Activated T-cell treated with anti-CD3 and anti-CD28 coated beads, Interleukin-2, amount 50 U/mL, for 1 hour (primary cell): ENCODE measurements at places on chromosomes 1 and 21.
A peak's percentile ranks its signal among the peaks of the same experiment; 100 is the strongest.

DNA sequence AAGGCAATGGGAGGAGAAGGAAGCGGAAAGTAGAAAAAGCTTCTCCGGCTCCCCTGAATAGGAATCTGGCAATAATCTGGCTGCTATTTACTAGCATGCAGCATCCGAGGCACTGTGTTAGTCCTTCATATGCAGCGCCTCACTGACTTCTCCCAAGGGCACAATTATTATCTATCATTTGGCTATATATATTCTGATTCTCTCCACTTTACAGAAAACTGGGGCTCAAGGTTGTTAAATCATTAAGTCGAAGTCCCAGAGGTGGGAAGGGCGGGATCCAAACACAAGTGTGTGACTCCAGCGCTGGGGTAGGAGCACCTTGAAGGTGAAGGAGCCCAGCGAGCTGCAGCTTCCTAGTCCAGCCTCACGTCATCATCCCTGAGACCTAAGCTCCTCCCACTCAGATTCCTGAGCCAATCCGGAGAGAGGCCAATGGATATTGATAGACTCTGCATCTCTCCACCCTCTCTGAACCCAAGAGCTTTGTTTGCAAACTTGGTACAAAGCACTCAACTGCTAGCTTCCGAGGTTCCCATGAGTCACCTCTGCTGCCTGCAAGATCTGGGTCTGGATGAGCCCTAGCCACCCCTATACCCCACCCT is 16.6 kb upstream of the EYA3 start:
- no peak for DNase-seq

DNA sequence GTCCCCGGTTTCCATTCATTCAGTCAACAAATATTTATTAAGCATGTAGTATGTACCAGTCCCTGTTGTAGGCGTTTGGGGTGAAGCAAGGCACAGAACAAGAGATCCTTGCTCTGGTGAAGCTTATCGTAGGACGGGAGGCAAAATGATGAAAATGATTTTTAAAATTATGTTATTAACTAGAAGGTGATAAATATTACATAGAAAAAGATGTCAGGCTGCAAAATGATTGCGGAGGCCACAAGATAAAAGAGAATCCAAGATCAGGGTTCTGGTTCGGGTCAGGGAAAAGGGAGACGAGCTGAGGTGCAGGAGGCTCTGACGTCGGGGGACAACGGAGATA is 602 bp upstream of the CGN start:
- DNase-seq = no peak

DNA sequence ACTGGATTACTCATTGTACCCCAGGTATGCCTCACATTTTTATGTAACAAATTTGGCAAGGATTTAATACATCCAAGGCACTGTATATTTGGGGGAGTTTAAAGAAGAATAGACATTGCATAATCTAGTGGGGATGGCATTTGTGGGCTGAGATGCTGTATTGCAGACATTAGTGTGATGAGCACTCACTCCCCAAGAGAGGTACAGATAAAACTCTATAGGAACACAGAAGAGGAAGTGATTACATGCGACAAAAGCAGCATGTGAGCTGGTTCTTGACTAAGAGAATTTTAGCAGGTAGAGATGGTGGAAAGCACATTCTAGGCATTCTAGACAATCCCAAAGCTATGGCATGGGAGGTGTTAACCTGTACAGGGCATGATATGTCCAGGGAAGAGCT is 24.2 kb upstream of the CDC14A start:
- DNase-seq = no peak

DNA sequence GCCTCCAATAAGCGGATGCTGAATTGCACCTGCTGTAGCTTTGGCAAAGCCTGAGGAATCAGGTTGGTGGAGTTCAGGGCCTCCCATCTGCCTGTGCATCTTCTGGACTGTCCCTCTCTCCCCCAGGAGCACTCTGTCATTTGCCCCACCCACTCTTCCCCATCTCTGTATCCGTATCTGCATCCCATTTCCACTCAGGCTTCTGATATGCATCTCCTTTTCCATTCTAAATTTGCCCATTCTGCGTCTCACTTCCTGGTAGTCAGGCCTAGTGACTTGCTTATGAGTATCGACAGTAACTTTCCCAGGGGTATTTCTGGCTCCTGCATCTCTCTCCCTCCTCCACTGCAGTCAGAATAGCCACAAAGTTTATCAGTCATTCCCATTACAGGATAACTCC is 15.6 kb downstream of the MR1 start:
- no peak for DNase-seq

- DNase-seq = no peak
Observed at GRCh38 chr1:12384836-12385456, 155.1 kb downstream of the VPS13D start.

DNA sequence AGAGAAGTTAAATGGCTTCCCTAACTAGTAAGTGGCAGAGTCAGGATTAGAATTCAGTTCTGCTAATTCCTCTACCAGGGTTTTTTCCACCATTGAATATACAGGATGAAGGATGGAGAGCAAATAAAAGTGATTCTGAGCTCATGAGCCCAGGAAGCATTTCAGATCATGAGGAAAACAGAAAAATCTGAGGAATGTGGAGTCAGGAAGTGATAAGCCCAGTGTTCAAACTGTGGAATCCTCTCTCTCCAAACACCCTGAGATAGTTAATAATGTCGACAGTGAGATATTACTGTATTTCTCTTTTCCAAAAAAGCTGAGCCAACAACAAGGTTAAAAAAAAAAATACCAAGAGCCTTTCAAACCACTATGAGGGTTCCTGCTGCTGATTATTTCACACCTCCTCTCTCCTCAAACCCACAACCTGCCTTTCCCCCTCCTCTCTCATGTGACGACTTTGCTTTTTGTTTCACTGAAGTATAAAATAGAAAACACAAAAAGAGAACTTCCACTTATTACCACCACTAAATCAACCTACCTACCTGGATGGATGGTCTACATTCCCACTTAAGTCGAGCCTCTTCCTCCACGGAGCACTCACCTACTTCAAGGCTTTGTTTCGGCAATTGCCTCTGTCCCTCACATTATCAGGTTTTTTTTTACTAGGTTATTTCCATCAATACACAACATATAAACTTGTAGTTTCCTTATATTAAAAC is 8.9 kb downstream of the SLAMF1 start:
- DNase-seq = no peak

DNA sequence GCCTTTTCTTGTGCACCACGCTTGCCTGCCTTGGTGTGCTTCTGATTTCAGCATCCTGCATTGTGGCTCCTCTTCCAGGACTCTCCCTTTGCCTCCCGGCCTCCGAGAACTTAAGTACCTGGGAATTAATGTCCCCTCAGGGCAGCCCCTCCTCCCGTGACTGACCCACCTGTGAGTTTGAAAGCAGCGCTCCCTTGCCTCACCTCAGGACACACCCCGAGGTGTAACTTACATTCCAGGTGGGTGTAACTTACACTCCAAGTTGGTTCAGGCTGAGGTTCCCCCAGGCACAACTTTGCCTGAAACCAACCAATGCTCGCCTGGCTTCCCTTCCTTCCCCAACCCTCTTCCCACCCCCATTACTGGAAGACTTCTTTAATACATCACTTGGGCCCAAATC is 161.4 kb downstream of the KAZN start:
- DNase-seq = no peak

DNA sequence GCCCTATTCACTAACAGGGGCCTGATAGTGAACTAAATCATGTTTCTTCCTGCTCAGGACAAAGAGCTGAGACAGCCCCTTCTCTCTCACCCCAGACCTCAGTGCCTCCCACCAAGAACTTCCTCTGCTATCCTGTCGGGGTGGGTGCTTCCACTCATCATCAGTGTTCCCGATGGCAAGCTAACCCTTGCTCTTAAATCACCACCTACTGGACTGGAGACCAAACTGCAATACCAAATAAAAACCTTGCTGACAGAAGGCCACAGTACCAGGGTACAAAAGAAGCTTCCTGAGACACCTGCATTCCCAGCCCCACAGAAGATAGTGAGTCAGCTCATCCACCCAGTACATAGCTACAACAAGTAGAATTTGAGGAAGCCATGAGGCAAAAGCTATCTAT is 799.5 kb downstream of the LTN1 start:
- no peak for DNase-seq

GRCh38 chr1:209150114-209150513 is 433.4 kb upstream of the CAMK1G start:
- DNase-seq = no peak

- DNase-seq = no peak
Observed at GRCh38 chr1:117928881-117929342, 509 bp downstream of the GDAP2 start.

DNA sequence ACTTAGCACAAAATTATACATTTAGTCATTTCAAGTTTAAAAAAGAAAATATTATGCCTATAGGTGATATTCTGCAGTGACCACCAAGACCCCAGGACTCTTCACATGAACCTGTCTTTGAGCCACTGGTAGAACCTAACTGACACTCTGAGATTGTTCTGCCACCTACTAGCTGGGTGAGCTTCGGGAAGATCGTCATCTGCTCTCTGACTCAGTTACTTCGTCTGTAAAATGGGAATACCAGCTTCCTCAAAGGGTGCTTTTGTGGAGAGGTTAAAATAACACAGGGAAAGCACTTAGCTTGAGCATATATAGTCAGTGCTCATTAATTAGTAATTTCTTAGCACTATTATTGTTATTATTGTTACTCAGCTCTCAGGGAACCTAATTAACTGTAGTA is 228.5 kb upstream of the JUN start:
- no peak for DNase-seq

GRCh38 chr1:232690285-232690935 is 60.5 kb upstream of the SIPA1L2 start:
- DNase-seq = no peak

DNA sequence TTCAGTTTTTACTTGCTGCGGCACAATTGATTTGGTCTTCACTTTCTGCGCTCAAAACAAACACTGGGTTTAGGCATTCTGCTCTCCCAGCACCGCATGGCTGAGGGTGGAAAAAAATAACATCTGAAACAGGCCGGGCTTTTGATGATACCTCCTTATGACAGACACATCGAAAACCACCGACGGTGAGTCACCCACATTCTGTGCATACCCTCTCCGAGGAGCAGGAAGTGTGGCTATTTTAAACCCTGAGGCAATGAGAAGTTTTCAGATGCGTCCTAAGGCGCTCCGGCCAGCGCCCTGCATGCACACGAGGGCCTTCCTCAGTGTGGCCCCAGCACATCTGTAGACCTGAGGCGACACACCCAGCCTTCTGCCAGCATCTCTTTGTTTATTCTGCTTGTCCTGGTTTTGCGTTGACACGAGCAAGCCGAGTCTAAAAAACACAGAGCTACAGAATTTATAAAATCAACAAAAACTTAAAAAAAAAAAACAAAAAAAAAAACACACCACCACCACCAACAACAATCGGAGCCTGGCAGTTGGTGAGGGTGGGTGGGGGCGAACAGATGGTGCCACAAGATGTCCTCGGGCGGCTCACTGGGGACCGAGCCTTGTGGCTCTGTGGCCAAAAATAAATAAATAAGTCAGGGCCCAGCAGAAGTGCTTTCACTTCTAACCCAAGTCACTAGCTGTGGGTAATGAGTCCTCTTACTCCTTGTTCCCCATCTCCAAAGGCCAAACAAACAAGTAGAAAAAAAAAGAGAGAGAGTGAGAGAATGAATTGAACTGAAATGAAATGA is 162.6 kb upstream of the IRF2BP2 start:
- DNase-seq = peak; percentile 81

DNA sequence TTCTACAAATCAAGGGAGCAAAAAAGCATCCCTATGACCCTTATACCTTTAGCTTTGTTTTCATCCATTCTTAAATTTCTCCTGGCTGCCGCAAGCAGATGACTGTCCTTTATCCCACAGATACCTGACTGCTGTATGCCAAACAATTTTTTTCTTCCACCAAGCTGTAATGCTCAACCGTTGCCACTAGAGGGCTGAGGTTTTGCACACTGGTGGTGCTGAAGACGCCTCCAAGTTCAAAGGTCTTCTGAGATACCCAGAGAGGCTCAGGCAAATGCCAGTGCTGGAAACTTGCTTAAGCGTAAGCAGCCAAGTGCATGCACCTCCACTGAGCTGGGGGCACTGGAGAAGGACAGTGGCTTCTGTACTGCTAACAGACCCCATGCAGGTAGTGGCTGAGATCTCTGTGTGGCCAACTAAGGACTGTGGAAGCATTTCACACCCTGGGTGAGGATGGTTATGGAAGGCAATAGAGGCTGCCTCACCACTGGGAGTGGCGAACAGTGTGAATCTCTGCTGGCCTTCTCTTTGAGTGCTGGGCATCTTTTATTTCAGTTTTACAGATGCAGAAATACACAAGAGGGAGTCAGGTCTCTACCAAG is 28.5 kb downstream of the CNIH3 start:
- DNase-seq = peak; percentile 49

DNA sequence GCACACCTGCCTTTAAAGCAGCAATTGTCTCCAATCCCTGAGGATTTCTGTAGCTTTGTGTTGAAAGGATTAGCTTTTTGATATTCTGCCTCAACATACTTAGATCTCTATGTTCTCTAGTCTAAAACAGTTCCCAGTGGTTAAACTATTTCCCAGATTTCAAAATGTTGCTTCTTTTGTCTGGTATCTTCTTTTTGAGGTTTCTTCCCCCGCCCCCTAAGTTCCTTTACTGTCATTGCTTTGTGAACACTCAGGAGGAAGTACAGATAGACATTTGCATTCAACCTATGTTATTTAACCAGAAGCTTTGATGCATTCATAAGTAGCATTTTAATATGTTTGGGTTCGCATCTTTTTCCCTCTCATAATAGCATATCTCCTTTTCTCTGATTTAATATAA is 33.5 kb downstream of the CYYR1 start:
- no peak for DNase-seq

DNA sequence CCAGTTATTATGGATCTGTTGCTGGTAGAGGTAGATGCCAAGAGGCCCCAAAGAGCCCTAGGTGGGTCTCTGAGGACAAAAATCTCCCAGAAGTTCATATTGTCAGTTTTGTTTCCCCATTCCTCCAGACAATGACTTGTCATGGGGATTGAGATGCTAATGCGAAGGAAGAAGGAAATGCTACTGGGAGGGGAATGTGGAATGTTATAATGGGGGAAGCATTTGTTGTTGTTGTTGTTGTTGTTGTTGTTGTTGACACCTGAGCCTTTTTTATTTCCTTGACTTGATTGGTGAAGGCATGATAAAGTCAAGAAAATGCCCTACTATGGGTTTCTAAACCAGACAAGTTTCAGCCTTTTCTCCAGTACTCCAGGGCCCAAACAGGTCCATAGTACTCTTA is 108.9 kb downstream of the BEND5 start:
- DNase-seq = no peak

DNA sequence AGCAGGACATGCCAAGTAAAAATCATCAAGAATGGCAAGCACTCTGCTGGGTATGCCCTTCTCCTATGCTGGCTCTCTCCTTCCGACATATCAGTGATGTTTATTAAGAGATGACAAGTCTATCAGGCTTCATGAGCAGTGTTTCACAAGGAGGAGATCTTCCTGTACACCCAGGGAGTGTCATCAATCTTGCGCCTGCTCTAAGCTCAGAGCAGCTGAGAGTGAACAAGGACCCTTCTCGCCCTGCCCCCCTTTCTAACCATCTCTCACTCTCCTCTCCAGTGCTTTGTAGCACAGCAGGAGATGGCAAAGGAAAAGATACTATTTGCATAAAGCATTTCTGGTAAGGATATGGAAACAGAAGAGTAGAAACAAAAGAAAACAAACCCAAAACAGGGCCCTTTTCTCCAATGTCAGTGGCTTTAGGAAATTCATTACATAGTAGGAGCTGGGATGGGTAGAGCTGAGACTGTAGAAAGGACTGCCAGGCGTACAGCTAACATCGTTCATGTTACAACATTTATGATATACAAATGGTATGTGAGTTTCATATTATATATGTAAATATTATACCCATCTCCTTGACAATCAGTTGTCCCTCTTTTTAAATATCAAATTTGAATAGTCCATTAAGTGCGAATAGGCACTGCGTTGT is 201.7 kb downstream of the NUF2 start:
- DNase-seq = no peak
